ENCODE measurements at places on chromosomes 7 and 10.

DNA sequence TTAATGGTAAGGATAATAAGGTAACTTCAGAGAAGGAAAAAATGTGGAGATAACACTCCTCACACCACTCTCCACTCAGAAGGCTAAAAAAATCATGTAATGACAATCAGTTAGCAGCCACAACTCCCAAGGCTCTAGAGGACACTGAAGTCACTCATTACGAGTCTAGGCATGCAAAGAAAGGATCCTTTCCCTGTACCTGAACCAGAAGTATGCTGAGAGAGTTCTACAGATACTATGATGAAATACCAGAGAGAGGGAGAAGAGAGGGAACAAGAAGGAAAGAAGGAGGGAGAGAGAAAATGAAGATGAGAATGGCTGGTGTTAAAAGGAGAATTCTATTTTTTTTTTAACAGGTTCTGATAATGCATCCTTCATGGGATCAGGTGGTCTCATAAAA is 224.3 kb upstream of the PLXNA4 start:
- no peak for DNase-seq

- DNase-seq, result no peak
Observed at GRCh38 chr7:81666209-81666608, 103.6 kb downstream of the HGF start.

GRCh38 chr10:16835228-16835627 is 18.0 kb upstream of the RSU1 start:
- no peak for DNase-seq

- DNase-seq, result no peak
Observed at GRCh38 chr10:95414844-95415485, 124.2 kb upstream of the PDLIM1 start.

DNA sequence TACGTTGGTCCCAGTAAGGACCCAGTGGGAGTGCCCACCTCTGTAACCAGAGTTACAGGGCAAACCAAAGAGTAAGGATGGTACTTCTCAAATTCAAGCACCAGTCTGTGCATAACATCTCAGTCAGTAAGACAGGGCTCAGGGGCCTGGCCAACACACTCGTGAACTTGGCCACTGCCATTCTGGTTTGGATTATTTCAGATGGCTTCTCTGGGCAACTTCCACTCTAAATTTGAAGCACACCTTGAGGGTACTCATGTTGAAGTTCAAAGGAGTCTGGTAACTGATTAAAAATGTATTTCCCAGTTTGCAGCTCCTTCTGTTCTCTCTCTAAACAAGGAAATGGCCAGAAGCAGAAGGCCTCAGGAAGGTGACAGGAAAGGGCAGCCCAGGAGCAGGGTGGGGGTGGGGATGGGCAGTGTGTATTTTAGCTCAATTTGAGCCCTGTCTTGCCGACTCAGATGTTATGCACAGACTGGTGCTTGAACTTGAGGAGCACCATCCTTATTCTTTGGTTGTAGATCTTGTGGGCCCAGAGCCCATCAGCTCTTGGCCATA is 107.3 kb upstream of the GLI3 start:
- DNase-seq, result no peak

DNA sequence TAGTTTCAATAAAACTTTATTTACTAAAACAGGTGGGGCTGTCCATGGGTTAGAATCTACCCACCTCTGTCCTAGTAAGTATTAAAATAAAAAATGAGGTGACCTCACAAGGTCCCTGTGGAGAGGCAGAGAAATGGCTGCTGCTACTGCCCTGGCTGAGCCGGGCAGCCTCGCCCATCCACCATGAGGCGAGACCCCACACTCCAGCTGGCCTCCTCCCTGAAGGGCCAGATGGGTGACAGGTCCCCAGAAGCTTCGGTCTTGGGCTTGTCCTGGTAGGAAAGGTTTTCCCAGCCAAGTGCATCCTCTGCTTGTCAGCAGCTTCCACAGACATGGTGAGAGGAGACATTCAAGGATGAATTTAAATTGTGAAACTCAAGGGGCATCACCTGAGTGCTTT is 565.8 kb downstream of the PTPRN2 start:
- no peak for DNase-seq

GRCh38 chr7:47422611-47423010 is 159.3 kb downstream of the TNS3 start:
- no peak for DNase-seq

DNA sequence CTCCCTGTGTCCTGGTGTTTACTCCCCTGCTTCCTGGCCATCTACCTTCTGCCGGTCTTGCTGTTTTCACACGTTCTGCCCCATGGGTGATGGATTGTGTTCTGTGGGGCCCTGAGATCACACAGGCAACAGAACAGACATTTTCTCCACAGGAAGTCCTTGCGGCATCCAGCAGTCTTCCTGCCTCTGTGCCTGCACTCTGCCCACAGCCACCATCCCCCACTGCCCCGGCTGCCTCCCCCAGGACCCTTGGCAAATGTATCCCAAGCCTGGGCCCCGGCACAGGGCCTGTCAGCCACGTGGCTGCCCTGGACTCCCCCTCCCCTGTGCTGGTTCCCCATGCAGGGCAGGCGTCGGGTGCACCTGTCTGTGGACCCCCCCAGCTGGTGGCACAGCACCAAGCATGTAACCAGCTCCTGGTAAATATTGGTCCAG is 184.2 kb downstream of the WDR37 start:
- no peak for DNase-seq

DNA sequence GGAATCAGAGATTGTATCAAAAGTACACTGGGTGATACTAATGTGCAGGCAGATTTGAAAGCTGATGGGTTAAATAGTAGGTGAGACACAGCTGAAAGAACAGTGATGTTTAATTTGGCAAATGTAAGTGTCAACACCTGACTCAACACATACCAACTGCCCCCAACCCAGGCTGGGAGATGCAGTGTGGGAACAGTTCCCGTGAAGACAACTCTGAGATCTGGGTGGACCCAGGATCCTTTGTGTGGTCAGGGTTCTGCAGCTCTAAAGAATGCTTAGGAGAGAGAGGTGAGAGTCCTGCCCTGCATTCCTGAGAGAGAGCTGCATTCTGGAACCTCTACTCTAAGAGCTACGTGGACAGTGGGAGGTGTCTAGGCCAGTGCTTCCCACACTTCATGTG is 479.7 kb downstream of the RPS24 start:
- no peak for DNase-seq
